Stimulated activated CD8-positive, alpha-beta memory T cell treated with anti-CD3 and anti-CD28 coated beads, Interleukin-12 subunit alpha, Interleukin-12 subunit beta, amount 100 ng/mL, for 4 hours (primary cell): ENCODE measurements at places on chromosomes 5 and 9.

DNA sequence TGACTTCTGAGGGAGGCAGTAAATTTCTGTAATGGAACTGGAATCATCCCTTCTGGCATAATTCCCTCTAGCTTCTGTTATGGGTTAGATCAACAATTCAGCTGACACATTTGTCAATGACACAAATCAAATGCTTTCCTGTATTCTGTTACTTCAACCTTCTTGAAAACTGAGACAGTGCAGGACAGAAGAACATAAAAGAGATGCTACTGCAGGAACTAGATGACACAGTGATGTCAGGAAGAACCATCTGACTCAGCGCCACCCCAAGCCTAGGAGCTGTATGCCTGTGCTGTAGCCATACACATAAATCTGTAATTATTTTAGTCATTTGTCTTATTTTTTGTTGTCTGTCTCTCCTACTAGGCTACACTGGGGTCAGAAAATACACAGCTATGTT lies 18.2 kb upstream of the CEP120 start:
- DNase-seq, result no peak

DNA sequence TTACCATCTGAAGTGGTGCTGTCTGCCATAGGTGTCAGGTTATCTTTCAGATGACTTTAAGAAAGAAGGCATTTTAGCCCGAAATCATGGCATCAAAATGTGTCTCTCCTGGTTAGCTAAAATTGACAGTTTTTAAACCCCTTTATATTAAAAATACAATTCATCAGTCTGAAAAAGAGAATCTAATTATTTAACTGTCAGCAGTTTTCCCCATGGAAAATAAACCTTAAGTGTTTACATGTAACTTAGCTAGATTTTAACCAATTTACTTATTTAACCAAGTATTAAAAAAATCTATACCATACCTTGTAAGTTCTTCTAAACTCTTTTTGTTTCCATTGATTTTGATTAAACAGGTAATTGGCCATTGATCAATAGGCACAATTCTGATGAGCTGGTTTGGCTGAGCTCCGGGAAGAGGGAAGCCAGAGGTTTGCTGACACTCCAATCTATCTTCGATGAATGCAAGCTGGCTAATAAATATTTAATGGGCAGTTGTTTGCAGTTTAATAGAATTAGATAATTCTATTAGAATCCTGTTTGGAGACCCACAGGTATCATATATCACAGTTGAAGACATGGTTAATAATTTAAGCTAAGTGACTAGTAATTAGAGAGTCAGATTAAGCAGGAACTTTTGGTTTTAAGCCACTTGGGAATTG lies 114.0 kb downstream of the MAT2B start:
- no peak for DNase-seq

DNA sequence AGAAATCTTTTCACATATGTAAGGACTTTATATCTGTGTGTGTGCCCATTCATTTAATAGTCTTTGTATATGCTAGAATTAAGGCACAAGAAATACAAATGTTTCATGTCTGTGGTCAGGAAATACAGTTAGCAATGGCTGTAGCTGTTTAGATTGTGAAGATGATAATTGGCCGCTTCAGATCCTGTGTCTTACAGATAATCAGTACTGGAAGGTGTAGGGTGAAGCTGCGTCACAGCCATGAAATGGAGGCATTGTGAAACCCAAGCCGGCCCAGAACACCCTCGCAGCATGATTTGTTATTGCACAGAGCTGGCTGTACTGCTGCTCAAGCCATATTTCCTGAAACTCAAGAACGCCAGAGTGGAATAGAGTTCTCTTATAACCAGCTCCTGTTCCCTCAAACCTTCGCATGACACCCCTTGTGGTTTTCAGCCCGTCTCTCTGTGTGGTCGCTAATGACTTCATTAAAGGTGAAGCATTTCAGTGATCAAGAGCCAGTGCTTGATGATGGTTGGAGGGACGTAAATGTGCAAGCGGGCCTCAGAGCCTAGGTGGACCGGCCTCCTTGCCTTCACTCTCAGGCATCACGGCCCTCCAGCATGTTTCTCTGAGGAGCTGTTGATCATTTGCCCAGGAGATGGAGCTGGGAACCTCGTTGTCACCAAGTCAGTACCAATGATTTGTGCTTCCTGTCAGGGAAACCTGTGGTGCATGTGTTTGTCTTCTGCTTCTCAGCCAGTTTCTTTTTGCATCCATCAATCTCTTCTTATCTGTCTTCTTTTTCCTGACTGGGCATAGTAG lies 80.1 kb downstream of the F2RL2 start:
- DNase-seq, result peak; percentile 39

GRCh38 chr5:177478711-177479646 lies 5.5 kb upstream of the DBN1 start:
- no peak for DNase-seq

GRCh38 chr9:98539954-98540353 lies 168.8 kb downstream of the GABBR2 start:
- no peak for DNase-seq

- no peak for DNase-seq
Measured at GRCh38 chr5:1926071-1926440, 43.3 kb upstream of the IRX4 start.

GRCh38 chr9:116792271-116792670 lies 105.2 kb downstream of the TRIM32 start:
- no peak for DNase-seq

DNA sequence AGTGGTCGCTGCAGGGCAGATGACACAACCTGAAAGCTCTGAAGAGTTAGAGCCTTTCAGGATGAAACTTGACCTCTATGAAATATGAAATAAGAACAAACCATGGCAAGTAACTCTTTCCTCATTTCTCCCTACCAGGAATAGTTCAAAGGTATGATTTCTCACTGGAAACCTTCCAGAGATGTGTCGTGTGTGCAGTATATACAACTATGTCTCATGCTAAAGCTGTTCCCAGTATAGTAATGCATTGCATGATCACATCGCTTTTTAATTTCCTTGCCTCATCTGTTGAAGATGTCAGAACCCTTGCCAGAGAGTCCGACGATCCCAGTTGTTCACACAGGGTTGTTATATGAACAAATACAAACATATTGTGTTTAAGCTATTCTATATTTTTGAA lies 45.8 kb upstream of the RGMB start:
- DNase-seq, result no peak

GRCh38 chr5:150376799-150377771 lies 19.6 kb downstream of the TCOF1 start:
- no peak for DNase-seq

GRCh38 chr5:172714491-172715420 lies 56.2 kb downstream of the DUSP1 start:
- DNase-seq, result peak; percentile 32
